ENCODE measurements at places on chromosomes 13 and 19.

GRCh38 chr19:46192992-46193650, 36.4 kb upstream of the IGFL1 start:
- DNase-seq = no peak

DNA sequence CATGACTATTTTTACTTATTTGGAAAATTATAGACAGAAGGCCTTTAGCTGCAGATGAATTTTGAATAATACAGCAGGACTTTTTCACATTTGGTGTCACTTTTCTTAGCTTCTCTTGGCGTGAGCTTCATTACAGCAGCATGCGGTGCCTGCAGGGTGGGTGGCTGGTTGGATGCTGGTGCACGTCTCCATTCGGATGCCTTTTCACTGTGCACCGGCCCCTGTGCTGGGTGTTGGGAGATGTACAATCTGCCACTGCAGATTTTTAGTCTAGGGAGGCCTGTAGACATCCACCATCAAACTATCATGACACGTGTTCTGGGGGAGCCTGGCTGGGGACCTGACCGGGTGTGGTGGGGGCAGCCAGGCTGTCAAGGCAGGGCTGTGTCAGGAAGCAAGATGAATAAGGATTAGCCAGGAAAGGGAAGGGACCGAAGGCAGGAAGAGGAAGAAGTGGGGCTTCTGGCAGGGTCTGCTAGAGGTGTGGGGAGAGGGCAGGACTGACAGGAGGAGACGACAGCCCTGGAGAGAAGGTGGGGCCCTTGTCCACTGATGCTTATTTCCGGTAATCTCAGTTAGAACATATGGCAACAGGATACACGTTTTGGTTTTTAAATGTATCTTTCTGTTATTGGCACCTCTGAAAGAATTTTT, 88.8 kb downstream of the ARHGEF7 start:
- DNase-seq = no peak

GRCh38 chr19:55146078-55146704, 2.8 kb downstream of the TNNT1 start:
- DNase-seq = peak; percentile 64

DNA sequence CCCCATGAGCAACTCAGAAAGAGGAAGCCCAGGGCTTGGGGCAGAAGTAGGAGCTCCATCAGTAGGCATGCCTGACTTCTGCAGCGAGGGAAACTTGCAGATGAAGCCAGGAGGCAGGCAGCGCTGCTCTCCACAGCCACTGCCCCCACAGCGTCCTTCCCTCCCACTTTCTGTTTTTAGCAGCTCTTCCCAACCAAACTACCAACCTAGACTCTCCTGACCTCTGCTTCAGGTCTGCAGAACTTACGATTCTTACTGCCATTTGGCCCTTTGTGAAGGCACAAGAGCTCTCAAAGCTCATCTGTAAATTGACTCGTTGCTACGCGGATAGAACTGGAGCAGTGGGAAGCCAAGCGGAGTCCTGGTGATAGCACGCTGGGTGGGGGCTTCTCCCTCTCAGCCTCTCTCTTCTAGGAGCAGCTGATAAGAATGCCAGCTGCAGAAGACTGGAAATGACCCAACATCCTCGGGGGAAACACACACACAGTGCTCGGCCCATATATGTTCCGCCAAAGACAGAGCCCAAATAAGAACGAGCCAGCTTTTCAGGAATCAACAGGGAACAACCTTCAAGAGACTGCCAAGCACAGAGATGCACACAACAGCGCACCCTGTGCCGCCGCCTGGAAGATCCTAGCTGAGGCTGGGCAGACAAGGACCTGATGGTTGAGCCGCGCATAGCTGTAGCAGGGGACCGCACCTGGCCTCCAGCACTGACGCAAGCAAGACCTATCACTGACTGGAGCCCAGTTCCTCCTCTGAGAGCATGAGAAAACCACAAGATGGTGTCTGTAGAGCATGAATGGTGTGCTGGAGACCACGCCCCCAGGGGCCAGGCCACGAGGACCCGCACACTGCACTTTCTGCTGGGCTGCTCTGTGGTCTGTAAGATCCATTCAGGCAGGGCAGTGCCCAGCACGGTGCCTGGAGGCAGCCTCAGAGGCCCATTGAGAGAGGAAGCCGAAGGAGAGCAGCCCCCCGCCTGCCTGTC, 15.9 kb upstream of the SLC35E1 start:
- DNase-seq = peak; percentile 80

GRCh38 chr19:19751846-19752245, 18.9 kb upstream of the ZNF14 start:
- no peak for DNase-seq

GRCh38 chr13:27449081-27449603, 1.2 kb downstream of the MTIF3 start:
- DNase-seq = no peak

GRCh38 chr19:52992109-52993004, 21.4 kb upstream of the ERVV-1 start:
- DNase-seq = no peak

- DNase-seq = no peak
These were observed 406.5 kb downstream of the FOXO1 start for GRCh38 chr13:40259899-40260298.

- DNase-seq = no peak
These were observed at the start of gene LYL1 for GRCh38 chr19:13102666-13103580. TSS of gene LYL1 (minus strand) at chr19:13102858. CDS start at chr19:13101171, 1,687 bp downstream.

DNA sequence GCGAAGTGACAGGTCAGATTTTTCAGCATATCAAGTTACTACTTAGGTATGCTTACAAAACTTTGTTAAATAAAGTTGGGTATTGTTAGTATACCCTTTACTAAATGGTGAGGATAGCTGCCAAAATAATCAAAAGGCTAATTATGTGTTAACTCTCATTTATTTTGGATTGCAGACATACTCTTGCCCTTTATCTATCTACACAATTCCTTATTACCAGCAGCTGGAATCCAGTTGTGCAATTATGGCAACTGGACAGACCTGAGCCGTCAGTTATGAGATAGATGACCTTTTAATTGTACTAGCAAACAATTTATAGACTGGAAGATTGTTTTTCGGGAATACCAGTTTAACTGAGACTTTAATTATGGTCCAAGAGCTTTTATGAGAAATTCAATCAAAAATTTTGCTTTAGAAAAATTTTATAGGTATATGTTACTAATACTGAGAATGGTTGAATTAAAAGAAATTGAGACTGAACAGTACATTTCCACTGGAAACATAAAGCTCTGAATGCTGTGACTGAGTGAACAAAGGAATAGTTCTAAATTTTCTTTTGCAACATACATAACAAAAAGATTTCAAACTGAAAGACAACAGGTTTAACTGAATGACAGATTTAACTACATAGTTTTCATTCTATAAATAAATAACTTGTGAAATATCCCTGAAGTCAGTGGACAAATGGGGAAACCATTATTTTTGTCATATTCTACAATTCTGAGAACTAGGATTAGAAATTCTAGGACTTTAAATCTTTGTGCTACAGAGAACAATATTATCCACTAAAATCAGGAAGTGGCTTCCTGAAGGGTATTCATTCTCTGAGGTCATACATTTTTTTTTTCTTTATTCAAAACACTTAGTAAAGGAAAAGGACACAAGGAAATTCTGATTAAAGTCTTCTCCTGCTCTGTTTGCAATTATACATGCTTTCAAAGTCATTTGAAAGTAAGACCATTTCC, 97.4 kb downstream of the ZC3H13 start:
- no peak for DNase-seq

GRCh38 chr13:75161804-75162203, 320.2 kb downstream of the TBC1D4 start:
- no peak for DNase-seq

DNA sequence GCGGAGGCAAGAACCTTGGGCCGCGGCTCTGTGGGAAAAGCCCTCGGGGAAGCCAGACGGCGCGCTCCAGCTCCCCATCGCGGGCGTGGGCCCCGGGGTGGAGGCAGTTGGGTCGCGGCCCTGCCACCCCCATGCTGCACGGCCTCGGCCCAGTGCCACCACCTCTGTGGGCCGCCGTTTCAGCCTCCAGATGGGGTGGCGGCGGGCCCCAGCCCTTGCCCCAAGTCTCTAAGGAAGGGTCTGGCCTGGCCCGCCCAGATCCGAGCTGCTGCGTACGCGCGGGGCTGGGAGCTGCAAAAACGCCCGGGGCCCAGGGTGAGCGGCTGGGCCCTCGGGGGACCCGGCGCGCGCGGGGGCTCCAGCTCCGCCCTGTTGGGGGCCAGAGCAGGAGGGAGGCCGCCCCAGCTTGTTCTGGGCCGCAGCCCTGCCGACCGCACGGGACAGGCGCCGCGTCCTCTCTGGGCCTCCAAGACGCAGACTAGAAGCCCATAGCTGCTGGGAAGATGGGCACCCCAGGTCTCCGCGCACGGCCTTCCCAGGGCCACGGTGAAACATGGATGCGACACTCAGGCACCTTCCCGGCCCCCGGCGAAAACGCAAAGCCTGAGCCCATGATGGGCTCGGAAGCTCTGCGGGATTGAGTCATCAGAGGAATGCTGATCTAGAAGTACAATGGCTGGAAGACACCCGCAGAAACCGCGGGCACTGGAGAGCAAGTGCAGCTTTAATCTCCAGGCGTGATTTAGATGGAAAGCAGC, 110.1 kb downstream of the KCTD15 start:
- no peak for DNase-seq

GRCh38 chr13:26280822-26281221, 26.9 kb downstream of the CDK8 start:
- DNase-seq = no peak

DNA sequence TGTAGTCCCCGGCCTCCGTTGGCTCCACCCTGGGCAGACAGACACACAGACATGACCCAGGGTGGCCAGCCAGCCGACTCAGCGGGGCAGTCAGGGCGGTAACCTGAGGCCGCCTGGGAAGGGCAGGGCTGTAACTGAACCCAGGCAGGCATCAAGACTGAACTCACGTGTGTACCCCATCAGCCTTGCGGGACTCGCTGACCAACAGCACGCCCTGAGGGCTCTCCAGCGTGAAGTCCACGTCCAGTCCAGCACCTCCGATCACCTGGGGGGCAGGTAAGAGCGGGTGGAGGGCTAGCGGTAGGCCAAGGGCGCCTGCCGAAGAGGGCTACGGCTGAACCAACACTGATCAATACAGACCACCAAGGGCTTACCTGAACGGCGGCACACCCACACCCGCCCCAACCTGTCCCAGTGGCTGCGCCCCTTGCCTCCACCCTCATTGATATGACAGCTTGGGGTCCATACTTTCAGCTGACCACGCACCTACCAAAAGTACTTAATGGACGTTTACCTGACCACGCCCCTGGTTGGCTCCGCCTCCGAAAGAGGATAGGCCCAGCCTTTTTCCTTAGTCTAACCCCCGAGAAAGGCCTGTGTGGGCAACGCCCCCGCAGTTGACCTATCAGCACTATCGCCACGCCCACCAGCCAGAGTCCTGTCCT, 791 bp downstream of the TMED1 start:
- no peak for DNase-seq

- DNase-seq = no peak
These were observed 319.4 kb upstream of the HTR2A start for GRCh38 chr13:47216176-47216822.

DNA sequence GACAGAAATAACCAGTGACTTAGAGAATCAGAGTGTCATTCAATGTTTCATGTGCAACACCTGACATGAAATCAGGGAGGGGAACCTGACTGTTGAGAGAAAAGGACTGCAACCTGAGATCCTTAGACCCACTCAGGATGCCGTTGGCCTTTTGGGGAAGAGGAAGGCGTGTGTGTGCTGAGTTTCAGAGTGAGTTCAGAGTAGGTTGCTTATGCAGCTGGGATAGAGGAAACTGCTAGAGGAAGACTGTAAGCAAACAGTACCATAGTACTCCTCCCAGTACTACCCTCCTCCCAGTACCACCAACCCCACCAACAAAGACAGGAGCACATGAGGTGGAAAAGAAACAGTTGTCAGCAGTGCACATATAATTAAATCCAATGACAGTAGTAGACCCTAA, 63.7 kb downstream of the KL start:
- DNase-seq = no peak

GRCh38 chr13:52933547-52934210, 85.2 kb upstream of the PCDH8 start:
- DNase-seq = no peak

GRCh38 chr19:6164906-6165531, 29.6 kb downstream of the ACSBG2 start:
- no peak for DNase-seq

GRCh38 chr19:42555317-42555716, 27.0 kb upstream of the CEACAM1 start:
- DNase-seq = no peak

DNA sequence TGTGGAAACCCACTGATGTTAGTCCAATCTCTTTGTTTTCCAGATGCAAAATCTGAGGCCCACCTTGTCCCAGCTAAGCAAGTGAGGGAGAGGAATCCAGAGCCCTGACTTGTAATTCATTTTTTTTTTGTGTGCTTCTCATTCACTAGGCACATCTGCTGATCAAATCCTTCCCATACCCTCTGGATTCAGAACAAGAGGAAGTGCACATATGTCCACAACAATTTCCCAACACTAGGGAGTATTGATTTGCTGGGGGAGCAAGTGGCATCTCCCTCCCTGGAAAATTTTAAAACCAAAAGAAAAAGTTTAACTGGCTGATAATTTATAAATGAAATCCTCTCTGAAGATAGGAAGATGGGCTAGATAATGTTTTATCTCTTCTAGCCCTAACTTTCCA, 94.6 kb upstream of the RFC3 start:
- DNase-seq = no peak

- DNase-seq = no peak
These were observed 6.5 kb downstream of the LENG1 start for GRCh38 chr19:54152878-54153524.

- DNase-seq = no peak
These were observed 49.2 kb upstream of the RGCC start for GRCh38 chr13:41408121-41408520.
